Sigmoid colon (tissue), 7 donors: ENCODE measurements at places on chromosomes 2 and 18. TPM values are rescaled to one million over a fixed set of nuclear protein-coding genes. Genes with fewer than 3 reads are reported as not detected.

DNA sequence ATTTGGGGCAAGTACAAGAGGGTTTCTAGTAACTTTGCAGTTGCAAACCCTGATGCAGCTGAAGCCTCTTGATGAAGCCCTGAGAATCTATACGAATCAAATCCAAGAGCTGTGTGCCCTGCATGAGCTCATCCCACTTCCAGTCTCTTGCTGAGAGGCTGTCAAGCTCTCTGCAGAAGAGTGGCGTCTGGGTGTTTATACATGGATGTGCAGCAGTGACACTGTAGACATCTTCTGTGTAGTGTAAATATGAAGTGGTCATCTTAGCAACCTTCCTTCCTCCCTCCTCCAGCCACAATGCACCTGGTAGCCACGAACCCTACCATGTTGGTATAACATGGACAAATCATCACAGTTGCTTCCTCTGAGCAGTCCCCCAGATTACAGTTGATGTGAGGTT lies 18.4 kb upstream of the KIAA2012 start:
- DNase-seq, result no peak

DNA sequence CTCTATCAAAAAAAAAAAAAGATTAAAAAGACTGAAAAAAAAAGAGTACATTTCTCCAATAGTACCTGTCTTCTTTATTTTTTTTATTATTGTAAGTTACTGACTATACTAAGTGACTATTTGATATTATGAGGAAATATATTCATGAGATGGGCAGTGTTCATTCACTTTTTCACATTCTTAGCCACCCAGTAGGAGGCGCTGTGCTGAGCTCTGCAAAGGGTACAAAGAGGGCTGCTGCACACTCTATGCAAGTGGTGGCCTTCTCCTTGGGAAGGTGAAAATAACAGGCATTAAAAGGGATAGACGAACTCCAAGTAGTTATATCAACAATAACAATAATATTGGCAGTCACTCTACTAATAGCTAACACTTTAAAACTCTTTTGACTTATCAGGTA lies 1034.9 kb upstream of the FANCL start:
- no peak for DNase-seq

GRCh38 chr18:70284976-70285620 lies 3.7 kb upstream of the SOCS6 start:
- no peak for DNase-seq

DNA sequence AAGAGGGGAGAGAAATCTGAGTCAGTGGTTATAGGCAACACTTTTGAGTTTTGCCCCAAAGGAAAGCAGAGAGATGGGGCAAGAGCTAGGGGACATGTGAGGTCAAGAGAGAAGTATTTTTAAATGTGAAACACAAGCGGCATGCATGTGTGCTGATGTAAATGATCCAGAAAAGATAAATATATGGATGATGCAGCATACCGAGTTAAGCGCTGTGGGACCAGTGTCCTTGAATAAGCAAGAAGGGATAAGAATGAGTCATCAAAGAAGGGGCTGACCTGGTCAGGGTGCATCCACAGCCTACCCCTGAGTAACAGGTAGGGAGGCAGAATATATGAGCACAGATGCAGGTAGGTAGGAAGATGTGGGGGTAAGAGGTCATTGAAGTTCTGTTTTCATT lies 180.9 kb downstream of the TRABD2A start:
- DNase-seq, result no peak

- no peak for DNase-seq
Observed at GRCh38 chr2:15655123-15655887, 63.6 kb downstream of the DDX1 start.

GRCh38 chr2:30584116-30584515 lies 137.1 kb downstream of the LCLAT1 start:
- no peak for DNase-seq

DNA sequence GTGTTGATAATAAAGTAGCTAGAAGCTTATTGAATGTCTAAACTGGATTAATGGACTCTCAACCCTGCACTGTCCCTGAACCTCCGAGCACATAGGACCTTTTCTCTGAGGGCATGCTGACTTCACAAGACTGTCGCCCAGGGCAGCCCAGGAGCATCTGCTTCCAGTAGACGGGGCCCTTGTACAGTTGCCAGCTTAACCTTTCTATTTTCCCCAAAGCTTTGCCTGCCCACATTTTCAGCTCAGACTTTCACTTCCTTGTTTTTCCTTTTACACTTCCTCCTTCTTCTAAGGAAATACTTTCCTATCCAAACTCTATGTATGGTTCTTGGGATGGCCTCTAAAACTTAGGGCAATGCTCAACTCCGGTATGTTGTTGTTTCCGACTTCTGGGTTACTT lies 1.3 kb downstream of the VWA3B start:
- DNase-seq, result peak; percentile 67

DNA sequence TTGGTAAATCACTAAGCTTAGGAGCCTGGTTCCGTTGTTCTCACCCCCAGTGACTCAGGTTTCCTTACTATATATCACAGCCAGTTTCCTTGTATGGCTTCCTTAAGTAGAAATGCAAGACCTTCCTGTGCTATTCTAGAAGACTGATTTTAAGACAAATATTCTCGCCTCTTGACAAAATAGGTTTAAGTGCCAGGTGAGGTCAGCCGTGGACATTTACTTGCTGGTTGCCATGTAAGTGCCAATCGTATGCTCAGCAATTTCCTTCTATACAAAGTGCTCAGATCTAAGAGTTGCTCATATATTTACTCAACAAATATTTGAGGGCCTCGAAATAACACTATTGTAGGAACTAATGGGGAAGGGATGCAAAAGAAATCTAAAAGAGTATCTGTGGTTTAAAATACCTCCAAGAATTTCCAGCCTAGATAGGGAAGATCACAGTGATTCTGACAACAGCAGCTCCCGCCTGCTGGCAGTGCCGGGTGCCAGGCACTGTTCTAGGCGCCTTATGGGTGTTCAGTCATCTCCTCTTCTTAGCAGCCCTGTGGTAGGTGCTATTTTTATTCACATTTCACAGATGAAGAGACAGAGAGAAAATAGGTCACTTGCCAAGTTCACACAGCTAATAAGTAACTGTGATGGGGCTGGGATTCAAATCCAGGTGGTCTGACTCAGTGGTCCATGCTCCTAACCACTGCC lies 95.3 kb upstream of the B3GNT7 start:
- DNase-seq, result no peak

DNA sequence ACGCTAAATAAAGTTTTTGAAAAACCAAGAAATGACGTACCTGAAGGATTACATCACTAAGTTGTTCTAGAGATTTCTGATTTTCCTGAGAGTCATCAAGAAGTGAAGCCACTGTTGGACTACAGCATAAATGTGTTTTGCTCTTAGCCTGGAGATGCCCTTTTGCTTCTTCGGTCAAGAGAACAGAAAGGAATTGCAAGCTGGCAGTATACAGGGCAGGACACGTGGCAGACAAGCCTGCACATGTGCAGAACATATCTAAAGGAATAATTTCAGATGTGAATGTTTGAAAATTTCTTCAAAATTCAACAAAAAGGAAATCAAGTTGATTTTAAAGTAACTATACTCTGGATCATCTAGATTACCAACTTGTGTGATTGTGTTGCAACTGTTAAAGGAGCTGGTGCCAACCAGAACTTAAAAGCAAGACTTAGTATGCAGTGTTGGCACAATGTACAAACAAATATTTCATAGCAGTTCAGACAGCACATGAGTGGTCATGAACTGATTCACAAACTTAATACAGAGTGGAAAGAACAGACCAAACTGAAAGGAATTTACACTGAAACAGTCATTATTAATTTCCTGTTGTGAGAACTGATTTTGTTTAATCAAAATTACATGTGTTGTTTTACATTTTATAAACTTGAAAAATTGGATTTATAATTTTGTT lies 100.4 kb upstream of the CD226 start:
- no peak for DNase-seq

The DIPK1C gene
- total RNA-seq, result 0.82 TPM

The CYP1B1 gene
- total RNA-seq, result 12.2 TPM

The FOSL2 gene
- total RNA-seq, result 68.7 TPM

The DCAF17 gene
- total RNA-seq, result 21.8 TPM

The SKA1 gene
- total RNA-seq, result not detected

The PROKR1 gene
- 0.28 TPM for total RNA-seq

The ADD2 gene
- total RNA-seq, result 3.6 TPM
